Activated CD4-positive, alpha-beta memory T cell treated with anti-CD3 and anti-CD28 coated beads, Interleukin-2, amount 10 ng/mL, durations not matched to agents 7 days and 5 days (primary cell): ENCODE measurements at places on chromosomes 16 and 17. TPM values are rescaled to one million over a fixed set of nuclear protein-coding genes. Genes with fewer than 3 reads are reported as not detected.

Gene MRPS34
- 94.9 TPM for total RNA-seq

DNA sequence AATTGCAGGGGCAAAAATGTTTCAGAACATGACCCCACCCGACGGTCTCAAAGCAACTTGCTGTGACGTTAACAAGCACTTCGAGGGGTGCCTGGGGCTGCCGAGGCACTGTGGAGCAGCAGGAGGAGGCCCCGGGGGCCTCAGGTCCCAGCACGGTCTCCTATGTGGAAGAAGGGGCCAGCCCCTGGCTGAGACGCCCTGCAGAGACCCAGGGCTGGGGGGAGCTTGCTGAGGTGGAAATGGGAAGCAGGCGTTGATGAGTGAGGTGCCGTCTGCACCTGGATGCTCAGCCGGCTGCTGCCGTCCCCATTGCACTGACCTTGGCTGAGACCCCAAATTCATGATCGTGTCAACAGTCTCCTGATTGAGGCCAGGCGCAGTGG, 46.5 kb downstream of the NT5M start:
- H3K27me3 ChIP-seq: no peaks in the 10 kb centered on the region
- DNase-seq: no peak
- H3K36me3 ChIP-seq: no peaks in the 10 kb centered on the region
- no peak overlapping the region for H3K27ac ChIP-seq
- H3K4me1 ChIP-seq: no peaks in the 10 kb centered on the region

DNA sequence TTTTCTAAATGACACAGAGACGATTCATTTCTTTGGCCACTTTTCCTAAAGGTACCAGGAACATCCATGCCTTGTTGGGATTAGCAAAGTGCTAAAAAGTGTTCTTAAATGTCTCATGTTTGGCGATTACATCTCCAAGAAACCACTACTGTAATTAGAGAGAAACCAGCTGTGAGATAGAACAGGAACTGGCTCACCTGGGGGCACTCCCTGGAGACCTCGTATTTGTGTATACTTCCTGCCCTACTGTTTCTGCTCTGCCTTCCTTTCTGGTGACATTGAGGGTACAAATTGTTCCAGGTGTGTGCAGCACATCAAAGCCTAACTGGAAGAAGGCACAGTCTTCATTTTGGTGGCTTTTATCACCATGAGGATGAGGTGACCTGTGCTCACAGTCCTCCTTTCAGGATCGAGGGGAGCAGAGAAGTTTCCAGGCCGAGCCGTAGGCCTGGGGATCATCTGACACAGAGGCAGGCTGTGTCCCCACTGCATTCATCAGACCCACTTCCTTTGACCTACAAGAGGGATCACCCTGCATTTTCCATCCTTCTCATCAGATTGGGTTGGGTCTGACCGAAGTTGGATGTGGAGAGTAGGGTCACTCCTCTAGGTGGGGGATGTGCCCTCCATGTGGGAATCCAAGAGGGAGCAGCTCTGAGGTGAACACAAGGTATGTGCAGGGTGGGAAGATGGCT, 23.7 kb downstream of the CCL4 start:
- no peaks in the 10 kb centered on the region for H3K4me1 ChIP-seq
- peaks cover 14% of the 10 kb centered on the region for H3K27me3 ChIP-seq
- H3K4me3 ChIP-seq: no peak overlapping the region

GRCh38 chr17:65850486-65850885, 289.0 kb upstream of the AXIN2 start:
- H3K4me3 ChIP-seq: no peak overlapping the region
- peaks cover 3% of the 10 kb centered on the region for H3K4me1 ChIP-seq
- DNase-seq: no peak
- H3K27ac ChIP-seq: no peak overlapping the region
- no peaks in the 10 kb centered on the region for H3K36me3 ChIP-seq
- H3K27me3 ChIP-seq: peaks cover 1% of the 10 kb centered on the region

GRCh38 chr17:35496451-35497290, 40.8 kb downstream of the SLFN12L start:
- peaks cover 61% of the 10 kb centered on the region for H3K4me1 ChIP-seq
- H3K36me3 ChIP-seq: peaks cover 80% of the 10 kb centered on the region
- H3K27me3 ChIP-seq: no peaks in the 10 kb centered on the region
- no peak overlapping the region for H3K4me3 ChIP-seq

Gene KRTAP1-5
- not detected for total RNA-seq

GRCh38 chr16:84833144-84833500, 13.3 kb downstream of the CRISPLD2 start:
- H3K27me3 ChIP-seq: peaks cover 2% of the 10 kb centered on the region
- H3K27ac ChIP-seq: no peak overlapping the region
- DNase-seq: no peak
- no peak overlapping the region for H3K4me3 ChIP-seq

GRCh38 chr16:12578001-12578400, 225.7 kb downstream of the CPPED1 start:
- H3K4me3 ChIP-seq: no peak overlapping the region
- no peaks in the 10 kb centered on the region for H3K27me3 ChIP-seq
- DNase-seq: no peak
- no peak overlapping the region for H3K27ac ChIP-seq
- H3K4me1 ChIP-seq: peaks cover 17% of the 10 kb centered on the region
- H3K36me3 ChIP-seq: no peaks in the 10 kb centered on the region

DNA sequence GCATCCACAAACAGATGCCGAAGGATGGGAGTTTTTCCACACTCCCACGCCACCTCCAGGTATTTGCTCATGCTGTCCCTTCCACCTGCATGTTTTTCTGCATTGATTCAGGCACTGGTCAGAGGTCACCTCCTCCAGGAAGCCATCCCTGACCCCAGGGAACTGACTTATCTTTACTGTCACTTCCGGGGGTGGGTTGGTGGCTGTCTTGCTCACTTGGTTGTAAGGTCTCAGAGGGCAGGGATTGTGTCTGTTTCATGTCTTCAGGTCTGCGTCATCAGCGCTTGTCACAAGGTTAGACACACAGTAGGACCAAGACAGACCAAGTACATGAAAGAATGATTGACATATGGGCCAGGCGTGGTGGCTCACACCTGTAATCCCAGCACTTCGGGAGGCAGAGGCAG, 1.9 kb upstream of the IL4R start:
- DNase-seq: no peak
- H3K27ac ChIP-seq: no peak overlapping the region
- H3K36me3 ChIP-seq: peaks cover 28% of the 10 kb centered on the region
- peak overlapping the region; percentile 3 for H3K4me3 ChIP-seq
- peaks cover 28% of the 10 kb centered on the region for H3K4me1 ChIP-seq

Gene TMEM220
- 0.10 TPM for total RNA-seq

- no peak for DNase-seq
- no peaks in the 10 kb centered on the region for H3K36me3 ChIP-seq
- no peak overlapping the region for H3K27ac ChIP-seq
- H3K27me3 ChIP-seq: no peaks in the 10 kb centered on the region
- peaks cover 10% of the 10 kb centered on the region for H3K4me1 ChIP-seq
Measured at GRCh38 chr16:22018559-22018958, 10.6 kb downstream of the MOSMO start.

DNA sequence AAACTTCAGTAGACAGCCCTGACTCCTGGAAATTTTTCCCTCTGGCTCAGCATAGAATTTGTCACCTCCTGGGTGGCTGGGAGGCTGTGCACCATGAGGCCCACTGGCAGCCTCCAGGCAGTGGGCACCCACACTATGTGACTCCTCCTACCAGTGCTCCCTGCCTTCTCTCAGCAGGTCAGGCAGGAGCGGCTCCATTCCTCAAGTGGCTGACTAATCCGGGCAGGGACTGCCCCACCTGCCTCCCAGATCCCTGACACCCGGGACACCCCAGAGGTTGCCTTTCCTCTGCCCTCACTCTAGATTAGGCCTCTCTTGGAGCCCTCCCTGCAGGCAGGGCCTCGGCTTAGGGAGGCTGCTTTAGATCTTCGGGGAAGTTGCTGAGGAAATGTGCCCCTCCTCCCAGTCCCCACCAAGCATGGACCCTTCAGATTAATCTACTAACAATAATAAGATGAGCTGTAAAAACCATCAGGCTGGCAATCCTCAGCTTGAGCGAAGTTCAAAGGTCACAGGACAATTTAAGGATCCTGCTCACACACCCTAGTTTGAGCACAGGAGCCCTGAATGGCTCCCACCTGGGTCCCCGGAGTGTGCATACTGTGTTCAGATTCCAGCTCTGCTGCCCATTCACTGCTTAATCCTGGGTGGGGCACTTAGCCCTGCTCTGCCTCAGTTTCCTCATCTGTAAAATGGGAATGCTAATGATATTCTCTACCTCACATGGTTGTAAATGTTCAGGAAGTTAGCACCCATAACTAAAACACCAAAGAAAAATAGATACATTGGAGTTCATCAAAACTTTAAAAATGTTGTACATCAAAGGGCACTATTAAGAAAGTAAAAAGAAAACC, 10.0 kb upstream of the MYCBPAP start:
- H3K4me3 ChIP-seq: no peak overlapping the region
- no peak for DNase-seq
- peaks cover 3% of the 10 kb centered on the region for H3K27me3 ChIP-seq
- no peaks in the 10 kb centered on the region for H3K36me3 ChIP-seq

GRCh38 chr17:44351961-44352827, 7.1 kb downstream of the GRN start:
- peaks cover 14% of the 10 kb centered on the region for H3K4me1 ChIP-seq
- DNase-seq: no peak
- H3K27me3 ChIP-seq: peaks cover 12% of the 10 kb centered on the region
- no peak overlapping the region for H3K4me3 ChIP-seq
- H3K27ac ChIP-seq: no peak overlapping the region
